ENCODE measurements at places on chromosomes 2 and 18. TPM values are rescaled to one million over a fixed set of nuclear protein-coding genes. Genes with fewer than 3 reads are reported as not detected.

DNA sequence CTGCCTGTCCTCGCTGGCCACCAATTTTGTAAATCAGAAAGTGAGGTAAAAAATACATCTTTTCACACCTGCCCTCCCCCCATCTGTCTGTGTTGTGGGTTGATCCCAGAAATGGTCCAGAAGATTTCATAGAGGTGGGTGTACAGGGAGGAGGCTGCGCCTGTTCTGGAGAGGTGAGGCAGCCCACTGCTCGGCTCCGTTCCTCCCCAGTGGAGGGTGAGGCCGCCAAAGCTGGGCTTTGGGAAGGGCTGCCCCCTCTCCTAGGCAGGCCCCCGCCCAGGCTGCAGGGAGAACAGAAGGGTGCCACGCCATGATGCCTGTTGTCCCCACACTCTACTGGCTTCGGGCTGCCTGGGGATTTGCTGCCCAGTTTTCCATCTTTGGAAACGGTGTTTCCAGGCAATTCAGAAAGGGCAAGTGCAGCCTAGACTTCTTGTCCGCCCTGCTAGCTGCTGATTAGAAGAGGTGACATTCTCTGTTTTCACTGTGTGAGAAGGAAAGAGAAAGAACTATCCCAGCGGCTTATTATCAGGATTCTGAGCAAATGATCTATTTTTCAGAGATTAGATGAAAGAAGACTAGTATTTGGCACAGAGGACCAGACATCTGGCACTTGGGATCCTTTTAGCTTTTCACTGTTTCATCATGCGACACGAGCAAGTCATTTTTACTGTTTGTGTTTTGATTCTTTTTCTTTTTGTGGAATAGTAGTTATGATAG lies 18.7 kb downstream of the SMARCAL1 start:
- DNase-seq = no peak

GRCh38 chr2:3481736-3482362 lies 37.5 kb downstream of the ADI1 start:
- DNase-seq = no peak

Gene DOK6
- 0.09 TPM for total RNA-seq

DNA sequence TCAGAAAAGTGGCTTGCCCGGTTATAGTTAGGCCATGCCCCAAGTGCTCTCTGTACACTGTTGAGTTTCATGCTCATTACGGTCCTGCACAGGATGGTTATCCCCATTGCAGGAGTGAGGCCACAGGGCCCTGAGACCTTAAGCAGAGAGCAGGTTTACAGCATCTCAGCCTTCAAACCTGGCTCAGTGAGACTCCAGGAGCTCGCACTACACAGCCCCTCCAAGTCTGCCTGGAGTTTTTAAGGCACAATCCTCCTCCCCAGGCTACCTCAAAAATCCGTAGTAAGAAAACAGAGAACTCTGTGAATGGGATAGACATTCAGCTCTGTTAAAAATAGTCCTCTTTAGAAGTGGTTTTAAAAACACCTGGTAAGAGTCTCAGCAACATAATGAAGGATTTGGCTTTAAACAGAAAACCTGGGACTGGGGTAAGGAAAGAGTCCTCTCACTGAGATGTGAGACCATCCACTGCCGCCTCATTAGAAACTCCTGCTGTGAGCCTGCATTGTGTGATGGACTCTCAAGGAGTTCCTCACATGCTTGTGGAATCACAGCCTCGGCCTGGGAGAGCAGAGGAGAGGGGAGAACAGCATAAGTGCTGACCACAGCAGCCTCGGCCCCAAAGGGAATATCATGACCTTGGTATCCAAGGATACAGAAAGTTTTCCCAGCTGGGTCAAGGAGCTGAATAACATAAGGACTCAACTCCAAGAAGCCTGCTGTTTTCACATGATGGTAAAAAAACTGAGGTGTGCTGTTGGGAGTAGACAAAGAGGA lies 214.8 kb downstream of the ATAD2B start:
- no peak for DNase-seq

Gene CD207
- total RNA-seq = not detected

Gene RAX
- total RNA-seq = not detected

DNA sequence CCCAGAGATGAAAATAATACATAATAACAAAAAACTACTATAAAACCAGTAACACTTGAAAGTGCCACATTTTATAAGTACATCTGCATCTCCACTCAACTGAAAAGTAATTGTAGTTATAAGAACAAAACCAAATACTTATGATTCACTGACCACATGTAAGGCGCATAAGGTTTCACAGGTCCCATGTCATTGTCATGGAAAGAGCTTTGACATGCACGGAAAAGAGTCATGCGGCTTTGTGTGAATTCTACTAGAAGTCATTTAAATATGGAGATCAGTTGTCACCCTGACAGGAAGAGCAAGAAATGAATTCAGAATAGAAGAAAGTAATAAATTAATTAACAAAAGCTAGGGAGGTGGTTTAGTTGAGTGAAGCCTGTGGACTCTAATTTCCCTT lies 459.1 kb downstream of the CDH2 start:
- DNase-seq = no peak

DNA sequence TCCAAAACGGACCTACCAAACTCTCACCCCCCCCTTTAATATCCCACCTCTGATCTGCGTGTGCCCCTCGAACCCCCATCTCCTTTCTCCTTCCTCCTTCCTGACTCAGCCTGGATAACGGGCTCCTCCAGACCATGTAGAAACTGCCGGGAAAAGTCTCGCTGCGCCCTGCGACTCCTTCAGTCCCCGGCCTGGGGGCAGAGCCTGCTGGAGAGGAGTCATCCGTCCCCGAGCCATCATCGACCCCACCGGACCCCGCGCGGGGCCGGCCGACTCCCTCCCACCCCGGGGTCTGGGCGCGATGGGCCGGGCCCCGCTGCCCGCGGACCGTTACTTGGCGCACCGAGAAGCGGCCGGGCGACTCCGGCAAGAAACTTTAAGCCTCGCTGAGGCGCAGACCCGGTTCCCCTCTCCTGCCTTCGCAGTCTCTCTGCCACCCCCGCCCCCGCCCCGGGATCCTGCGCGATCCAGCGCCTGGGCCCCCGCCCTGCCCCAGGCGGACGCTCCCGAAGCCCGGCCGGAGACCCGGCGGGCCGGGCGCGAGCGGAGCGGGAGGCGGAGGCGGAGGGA lies 3.4 kb downstream of the ZEB2 start:
- peak; percentile 39 for DNase-seq

DNA sequence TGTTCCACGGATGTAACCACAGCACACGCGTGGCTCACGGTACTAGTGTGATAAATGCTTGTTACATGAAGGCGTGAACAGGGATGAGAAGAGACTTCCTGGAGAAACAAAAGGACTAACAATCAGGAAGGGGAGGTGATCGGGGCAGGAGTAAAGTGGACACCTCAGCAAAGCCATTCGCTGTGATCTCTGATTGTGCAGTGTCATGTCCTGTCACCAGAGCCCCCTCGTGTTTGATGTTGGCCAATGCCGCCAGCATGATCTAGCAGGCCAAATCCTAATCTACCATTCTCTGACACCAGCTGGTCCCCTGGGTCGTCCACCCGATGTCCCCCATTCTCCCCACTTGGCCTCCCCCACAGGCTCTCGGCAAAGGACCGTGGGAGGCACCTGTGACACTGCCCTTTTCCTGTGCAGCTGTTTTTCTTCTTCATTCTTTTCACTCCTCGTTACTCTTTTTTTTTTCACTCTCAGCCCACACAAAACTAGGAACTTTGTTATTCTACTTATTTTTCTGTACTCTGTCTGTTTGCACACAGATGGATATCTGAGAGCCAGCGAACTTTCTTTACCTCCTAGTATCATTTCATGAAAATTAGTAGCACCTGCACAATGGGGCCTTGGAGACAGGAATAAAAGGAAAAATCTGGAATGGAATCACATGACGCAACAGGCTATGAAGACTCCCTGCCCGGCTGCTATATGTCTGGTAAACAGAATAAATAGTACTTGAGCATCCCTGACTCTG lies 146.8 kb downstream of the TGIF1 start:
- peak; percentile 82 for DNase-seq

DNA sequence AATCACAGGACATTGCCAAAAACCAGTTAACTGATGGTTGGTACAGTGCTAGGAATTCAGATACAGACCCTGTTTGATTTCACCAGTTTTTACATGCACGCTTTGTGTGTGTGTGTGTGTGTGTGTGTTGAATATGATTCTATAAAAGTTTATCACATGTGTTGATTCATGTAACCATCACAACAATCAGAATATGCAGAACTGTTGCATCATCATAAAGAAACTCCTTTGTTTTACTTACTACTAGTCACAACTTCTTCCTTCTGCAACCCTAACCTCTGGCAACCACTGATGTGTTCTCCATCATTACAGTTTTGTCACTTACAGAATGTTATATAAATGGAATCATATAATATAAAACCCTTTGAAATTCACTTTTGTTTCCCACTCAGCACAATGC lies 144.8 kb upstream of the CYP26B1 start:
- no peak for DNase-seq

- no peak for DNase-seq
Observed at GRCh38 chr2:135473567-135473966, 57.5 kb downstream of the ZRANB3 start.

- DNase-seq = no peak
Observed at GRCh38 chr2:237790353-237790752, 8.2 kb upstream of the RBM44 start.

- DNase-seq = no peak
Observed at GRCh38 chr2:206969192-206969591, 29.9 kb downstream of the CPO start.

Gene FLACC1
- total RNA-seq = 1.2 TPM

Measured in Caki2 (cell line).